Activated T-cell treated with anti-CD3 and anti-CD28 coated beads for 1 hour (primary cell): ENCODE measurements at places on chromosomes 6 and 20.
A peak's percentile ranks its signal among the peaks of the same experiment; 100 is the strongest.

- no peak for DNase-seq
Observed at GRCh38 chr20:14673164-14673563, 335.8 kb upstream of the FLRT3 start.

DNA sequence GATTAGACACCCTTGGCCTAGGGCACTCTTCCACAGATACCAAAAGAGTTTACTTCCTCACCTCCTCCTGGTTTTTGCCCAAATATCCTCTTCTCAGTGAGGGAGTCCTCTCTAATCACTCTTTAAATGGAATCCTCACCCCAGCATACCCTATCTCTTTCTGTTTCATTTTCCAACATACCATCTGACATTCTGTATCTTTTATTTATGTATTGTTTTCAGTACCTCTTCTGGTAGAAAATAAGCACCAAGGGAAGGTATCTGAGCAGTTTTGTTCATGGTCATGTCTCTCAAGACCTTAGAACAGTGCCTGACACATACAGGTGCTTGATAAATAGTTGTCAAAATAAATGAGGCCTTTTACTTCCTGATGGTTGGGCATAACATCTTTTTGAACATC is 55.1 kb downstream of the KIAA0408 start:
- DNase-seq = no peak

GRCh38 chr20:57397693-57398108 is 6.5 kb downstream of the RBM38 start:
- peak; percentile 54 for DNase-seq

GRCh38 chr6:16320533-16321340 is 82.3 kb downstream of the GMPR start:
- no peak for DNase-seq

GRCh38 chr20:44034451-44034850 is 119.8 kb downstream of the TOX2 start:
- DNase-seq = no peak

DNA sequence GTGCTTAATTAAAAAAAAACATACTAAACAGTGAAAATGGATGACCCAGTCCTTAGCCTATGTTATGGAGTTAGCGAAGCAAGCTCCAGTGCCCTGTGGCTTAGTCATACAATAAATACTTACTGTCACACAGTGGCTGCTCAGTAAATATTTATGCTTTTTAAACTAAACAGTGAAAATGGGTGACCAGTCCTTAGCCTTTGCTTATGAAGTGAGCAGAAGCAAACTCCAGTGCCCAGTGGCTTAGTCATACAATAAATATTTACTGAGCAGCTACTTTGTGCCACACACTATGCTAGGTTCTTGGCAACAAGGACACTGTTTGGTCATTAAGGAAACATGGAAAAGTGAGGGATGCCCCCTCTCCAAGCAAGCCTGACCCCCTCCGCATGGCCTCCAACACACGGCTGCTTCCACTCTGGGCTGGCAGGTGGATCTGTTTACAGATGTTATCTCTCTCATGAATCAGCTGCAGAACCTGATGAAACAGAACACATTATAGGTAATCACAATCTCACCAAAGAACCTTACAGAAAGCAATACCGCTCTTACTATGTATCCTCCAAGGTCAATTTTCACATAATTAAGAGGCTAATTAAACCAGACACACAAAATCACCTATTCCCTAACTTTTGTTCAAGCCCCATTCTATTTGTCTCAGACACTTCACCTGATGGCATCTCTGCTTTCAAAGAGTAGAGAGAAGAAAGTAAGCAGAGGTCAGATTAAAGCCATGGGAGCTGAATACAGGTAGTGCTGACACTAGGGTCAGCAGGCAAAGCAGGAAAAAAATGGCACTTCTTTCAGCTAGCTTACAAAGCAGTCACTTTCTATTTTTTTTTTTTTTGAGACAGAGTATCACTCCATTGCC is 27.3 kb downstream of the CDK5RAP1 start:
- no peak for DNase-seq

GRCh38 chr6:21450628-21451027 is 142.9 kb upstream of the SOX4 start:
- DNase-seq = no peak

GRCh38 chr20:50720026-50720425 is 11.4 kb upstream of the PARD6B start:
- no peak for DNase-seq

- peak; percentile 13 for DNase-seq
Observed at GRCh38 chr6:132298344-132298949, 102.8 kb downstream of the MOXD1 start.

DNA sequence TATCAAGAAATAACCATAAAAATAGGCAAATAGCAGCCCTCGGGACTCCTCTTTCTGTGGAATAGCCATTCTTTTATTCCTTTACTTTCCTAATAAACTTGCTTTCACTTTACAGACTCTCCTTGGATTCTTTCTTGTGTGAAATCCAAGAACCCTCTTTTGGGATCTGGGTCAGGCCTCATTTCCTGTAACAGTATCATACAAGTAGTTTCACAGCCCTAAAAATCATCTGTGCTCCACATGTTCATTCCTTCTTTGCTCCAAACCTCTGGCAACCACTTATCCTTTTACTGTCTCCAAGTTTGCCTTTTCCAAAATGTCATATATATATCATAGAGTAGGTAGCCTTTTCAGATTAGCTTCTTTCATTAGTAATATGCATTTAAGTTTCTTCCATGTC is 13.5 kb upstream of the NT5E start:
- no peak for DNase-seq

- DNase-seq = no peak
Observed at GRCh38 chr20:50145566-50145965, 8.0 kb downstream of the PEDS1 start.

DNA sequence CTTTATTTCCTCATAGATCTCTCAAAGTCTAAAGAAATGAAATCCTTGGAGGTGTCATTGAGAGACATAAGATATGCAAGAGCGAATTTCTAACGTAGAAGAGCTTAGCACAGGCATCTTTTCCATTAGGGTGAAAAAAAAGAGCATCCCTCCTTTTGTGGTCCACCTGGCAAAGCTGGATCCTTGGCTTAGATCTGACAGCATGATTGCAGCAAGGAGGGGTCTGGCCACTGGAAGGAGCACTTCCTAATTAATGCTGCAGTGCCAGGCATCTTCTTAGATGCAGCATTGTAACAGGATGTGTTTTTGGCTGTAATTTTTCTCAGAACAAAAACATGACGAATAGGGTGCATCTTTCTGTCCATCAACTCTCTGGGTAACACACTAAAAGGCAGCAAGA is 60.1 kb upstream of the TFAP2D start:
- DNase-seq = no peak

- no peak for DNase-seq
Observed at GRCh38 chr6:11202513-11203305, 29.8 kb downstream of the NEDD9 start.

- no peak for DNase-seq
Observed at GRCh38 chr20:1922786-1923185, 27.6 kb downstream of the SIRPA start.

DNA sequence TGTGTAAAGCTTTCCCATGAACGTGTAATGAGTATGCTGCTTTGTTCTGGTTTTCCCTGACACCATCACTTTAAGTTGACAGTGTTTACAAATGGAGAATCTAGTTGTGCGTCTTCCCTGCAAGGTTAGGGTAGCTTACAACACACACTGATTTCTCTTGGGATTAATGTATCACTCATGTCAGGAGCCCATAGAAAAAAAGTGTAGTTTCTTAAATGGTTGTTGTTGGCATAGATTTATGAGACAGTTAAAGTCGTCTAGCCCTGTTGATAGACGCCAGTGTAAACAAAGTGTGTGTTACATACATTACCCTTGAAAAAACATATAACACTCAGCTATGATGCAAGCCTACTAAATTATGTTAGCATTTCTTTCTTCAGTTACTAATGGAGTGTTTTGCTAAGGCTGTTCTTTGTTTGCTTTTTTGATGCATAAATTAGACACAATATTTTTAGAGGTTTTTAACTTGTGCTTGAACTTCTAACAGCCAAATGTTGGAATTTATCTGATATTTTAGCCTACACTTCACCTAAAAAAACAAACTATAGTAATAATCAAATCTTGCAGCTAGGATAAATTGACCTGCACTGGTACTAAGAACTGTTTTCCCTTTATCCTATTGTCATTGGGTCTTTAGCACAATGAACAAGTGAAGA is 88.6 kb downstream of the RNF217 start:
- no peak for DNase-seq

GRCh38 chr20:38751360-38751976 is 3.2 kb downstream of the ACTR5 start:
- no peak for DNase-seq

GRCh38 chr20:23826541-23827021 is at the start of gene CST2:
Gene CST2 (minus strand): TSS chr20:23826729. CDS start chr20:23826660, 69 bp downstream.
- no peak for DNase-seq

DNA sequence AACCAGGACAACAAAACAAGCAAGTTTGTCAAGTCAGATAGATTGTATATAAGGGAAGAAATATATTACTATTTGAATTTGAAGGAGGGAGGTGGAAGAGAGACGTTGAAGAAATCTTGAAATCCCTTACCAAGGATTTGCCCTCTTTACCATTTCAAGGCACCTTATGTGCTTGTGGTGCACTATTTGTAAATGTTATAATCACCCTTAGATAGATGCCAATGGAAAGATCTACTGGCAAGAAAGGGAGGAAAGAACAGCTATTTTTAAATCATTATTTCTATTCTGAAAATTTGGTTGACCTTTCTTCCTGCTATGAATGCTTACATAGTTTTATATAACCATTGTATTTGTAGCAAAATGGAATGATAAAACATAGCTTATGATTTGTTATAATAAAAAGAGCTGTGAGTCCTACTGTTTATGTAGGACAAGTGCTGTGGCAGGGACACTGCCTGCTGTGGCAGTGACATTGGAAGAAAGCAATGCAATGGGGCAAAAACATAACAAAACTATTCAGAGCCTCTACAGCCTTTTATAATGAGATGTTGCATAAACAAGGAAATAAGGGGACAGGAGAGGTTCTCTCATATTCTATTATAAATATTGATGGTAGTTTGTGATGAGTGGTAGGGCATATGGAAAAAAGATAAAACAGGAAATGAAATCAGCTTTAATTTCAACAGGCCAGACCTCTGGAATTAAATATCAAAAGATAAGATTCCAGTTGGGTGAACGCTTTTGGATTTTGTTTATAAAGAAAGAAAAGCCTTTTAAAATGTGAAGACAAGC is 1145.2 kb upstream of the GJE1 start:
- no peak for DNase-seq
